ENCODE measurements at places on chromosomes 12 and 14. TPM values are rescaled to one million over a fixed set of nuclear protein-coding genes. Genes with fewer than 3 reads are reported as not detected.

DNA sequence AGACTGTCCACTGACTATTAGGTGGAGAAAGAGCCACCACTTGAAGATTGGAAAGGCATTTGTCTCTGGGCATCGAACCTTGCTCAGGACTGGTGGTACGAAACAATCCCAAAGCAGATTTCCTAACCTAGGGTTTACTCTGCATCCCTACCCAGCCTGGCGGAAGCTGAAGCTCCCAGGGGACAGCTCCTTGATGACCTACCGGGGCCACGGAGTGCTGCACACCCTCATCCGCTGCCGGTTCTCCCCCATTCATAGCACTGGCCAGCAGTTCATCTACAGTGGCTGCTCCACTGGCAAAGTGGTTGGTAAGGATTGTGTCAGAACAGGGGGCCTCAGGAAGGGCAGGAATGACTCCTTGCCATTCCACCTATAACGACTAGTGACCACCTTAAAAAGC, 6.5 kb upstream of the NRL start:
- no peak for DNase-seq

DNA sequence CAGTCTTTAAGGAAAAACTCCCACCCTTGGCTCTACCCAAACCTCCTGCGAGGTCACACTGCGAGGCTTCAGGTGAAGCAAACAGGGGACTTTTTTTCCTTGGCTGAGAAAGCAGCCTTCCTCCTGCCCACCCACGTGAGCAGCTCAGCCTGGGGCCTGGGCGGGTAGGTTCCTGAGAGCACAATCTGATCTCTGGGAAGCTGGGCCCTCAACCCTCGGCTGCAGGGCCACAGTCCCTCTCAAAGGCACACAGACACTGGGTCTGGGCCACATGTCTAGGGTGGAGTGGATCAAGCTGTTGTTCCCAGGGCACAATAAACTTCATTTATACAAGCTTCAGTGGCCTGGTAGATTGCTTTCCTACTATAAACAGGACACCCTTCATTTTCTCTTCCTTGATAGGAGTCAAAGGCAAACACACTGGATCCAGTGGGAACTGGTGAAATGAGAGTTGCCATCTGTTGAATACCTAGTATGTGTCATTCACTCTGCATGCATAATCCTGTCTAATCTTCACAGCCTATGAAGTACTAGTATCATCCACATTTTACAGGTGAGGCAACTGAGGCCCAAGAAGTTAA, 41.3 kb upstream of the PNMA1 start:
- no peak for DNase-seq

DNA sequence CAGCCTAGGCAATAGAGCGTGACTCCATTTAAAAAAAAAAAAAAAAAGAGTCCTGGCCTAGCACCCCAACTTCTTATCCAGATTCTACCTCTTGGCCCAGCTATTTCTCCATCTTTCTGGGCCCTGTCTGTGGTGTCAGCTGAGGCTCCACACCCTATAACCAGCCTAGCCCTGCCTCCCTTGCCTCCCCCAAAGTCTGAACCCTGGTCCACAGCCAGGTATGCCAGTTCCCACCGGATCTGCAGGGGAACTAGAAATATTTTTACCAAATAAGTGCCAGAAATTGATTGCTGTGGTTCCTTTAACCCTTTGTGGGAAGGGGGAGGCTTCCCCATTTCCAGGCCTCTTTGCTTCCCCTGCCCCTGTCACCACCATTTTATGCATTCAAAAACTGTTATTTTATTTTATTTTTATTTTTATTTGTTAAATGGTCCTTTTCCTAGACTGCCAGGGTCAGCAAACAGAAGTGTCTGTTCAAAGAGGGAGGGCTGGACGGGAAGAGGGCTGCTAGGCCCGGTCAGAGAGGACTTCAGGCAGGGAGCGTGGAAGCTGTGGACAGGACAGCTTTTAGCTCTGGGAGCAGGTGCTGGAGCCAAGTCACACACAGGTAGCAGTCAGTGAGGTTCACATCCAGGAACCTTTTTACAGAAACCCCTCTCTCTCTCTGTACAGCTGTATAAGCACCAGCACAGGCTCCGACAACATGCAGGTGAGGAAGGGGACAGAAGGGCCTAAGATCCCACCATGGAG, 23.2 kb downstream of the TTC9 start:
- DNase-seq = no peak

GRCh38 chr12:102169922-102170621, 27.6 kb downstream of the PMCH start:
- DNase-seq = no peak

DNA sequence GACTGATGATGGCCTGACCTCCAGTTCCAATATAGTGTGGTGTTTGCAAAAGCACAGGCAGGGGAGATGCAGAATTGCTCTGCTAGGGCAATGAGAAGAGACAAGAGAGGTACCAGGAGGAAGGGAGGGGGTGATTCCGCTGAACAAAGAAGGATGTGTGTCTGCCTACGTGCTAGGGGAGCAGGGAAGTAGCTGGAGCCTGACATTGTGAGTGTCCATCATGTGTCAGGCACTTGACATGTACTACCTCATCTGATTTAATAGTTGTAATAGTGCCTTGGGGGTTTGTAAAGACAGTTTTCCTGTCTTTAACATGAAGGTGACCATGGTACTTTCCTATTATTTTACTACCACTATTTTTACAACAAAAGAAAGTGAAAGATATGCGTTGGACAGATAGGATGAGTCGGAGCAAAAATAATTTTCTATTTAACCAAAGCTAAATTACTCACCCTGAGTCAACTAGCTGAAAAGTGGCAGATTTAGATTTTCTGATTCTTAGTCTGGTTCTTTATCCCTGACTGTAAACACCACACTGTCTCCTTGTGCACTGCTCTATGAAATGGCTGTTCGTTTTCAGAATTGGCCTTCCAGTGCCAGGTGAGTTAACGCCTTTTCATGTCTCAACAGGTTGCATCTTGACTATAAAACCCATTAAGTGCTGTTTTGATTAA, 33.7 kb upstream of the TEAD4 start:
- DNase-seq = no peak

GRCh38 chr12:38585086-38585485, 268.5 kb downstream of the ALG10B start:
- DNase-seq = no peak

- no peak for DNase-seq
These were observed 42.0 kb downstream of the GPHB5 start for GRCh38 chr14:63276492-63277342.

The RTN1 gene
- total RNA-seq = 13.9 TPM

The P2RX2 gene
- total RNA-seq = not detected

DNA sequence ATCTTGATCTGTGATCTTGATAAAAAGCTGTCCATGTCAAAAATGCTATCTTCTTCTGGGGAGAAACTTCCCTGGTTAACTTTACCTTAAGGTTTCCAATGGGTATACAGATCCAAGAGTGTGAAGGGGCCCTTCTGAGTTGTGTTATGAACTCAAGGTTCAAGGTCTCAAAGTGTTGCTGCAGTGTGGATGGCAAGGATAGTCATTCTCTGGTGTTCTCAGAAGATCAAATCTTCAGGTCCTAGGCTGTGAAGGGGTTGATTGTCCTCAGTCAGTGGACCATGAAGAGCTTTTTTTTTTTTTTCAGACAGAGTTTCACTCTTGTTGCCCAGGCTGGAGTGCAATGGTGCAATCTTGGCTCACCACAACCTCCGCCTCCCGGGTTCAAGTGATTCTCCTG, 114.4 kb downstream of the SPTSSA start:
- no peak for DNase-seq

- DNase-seq = peak; percentile 14
These were observed 792 bp upstream of the SLC38A1 start for GRCh38 chr12:46269429-46270241.

The TSPAN8 gene
- 10.2 TPM for total RNA-seq

DNA sequence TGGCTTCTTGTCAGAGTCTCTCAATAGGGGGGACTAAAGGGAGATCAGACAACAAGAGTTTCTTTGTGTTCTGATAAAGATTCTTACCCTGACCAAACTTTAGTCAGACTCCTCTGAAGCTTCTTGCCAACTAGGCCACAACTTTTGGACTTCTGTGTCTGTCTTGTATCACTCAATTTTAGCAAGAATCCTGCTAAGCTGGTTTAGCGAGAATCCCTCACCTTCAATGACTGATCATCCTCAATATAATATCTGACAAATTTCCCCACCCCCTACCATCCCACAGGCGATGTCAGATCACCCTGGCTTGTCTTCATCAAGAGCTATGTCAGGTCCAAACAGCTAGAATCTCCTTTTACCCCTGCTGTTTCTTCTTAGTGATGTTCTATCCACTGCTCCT, 215.2 kb downstream of the RASSF9 start:
- no peak for DNase-seq

DNA sequence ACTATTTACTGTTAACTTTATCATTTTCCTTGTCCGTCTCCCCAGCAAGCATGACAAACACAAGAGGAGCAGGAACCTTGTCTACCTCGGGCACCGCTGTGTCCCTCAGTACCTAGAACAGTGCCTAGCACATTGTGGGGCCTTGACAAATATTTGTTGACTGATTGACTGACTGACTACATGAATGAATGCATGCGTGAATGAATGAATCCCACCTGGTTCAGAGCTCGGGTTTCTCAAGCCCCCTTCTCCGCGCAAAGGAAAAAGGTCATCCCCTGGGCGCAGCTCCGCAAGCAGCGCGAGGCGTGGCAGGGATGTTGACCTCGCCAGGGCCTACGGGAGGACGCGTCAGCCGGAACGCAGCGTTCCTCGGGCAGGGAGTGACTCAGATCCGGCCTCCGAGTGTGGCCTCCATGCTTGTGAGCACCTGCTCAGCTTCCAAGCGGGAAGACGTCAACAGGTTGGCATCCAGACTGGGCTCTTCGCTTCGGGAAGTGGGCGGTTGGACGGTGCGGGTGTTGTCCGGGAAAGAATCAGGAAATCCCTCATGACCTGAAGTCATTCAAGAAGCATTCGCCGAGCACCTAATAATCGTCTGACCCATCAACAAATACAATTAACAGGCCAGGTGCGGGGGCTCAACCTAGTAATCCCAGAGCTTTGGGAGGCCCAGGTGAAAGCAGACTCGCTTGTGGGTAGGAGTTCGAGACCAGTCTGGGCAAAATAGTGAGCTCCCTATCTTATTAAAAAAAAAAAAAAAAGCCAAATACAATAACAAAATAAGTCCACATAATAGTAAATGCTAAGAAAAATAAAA, 13.9 kb upstream of the UBC start:
- no peak for DNase-seq

GRCh38 chr14:36070031-36070719, 106.3 kb downstream of the PTCSC3 start:
- no peak for DNase-seq

GRCh38 chr14:104580961-104581360, 1.4 kb downstream of the C14orf180 start:
- no peak for DNase-seq

The GPHN gene
- total RNA-seq = 18.1 TPM

The FBRSL1 gene
- 4.0 TPM for total RNA-seq

DNA sequence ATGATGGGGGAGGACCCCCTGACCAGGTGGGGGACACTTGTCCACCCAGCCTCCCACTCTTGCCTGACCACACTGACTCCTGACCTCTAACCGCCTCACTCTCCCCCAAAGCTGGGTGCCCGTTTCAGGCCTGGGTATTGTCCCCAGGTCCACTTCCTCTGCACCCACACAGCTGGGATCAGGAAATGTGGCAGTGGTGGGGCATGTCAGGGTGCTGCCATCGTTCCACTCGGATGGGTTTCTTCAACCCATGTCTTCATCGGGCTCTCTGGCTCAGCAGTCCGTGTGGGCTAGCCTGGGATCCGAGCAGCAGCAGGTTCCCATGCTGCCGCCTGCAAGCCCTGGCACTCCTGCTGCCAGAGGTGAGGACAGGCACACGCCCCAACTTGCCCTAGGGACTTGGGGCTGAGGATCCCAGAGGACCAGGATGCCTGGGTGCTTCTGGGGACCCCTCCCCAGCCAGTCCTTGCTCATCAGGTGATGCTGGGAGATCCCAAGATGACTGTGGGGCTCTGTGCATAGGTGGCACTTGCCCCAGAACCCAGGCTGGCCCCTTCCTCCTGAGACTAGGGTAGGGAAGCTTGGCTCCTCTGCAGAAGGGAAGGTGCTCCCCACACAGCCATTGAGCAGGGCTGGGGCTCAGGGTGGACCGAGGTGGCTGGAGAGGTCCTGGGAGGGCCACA, 2.9 kb upstream of the CLBA1 start:
- DNase-seq = no peak
